CD4-positive, CD25-positive, alpha-beta regulatory T cell (primary cell): ENCODE measurements at places on chromosomes 5 and 9.

DNA sequence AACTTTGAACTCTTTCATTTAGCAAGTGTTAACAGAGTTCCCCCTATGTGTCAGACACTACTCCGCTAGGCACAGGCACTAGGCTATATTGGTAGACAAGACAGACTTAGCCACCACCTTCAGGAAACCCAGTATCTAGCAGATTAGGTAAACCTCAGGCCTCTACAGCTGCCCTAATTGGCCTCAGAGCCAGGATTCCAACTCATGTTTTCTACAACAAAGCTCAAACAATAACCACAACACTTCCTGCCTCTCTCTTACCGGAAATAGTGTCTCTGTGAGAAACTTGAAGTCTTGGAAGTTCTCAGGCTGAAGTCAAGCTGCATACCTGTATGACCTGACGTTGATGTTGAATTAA lies 116.6 kb upstream of the SLC44A1 start:
- DNase-seq: peak; percentile 10

GRCh38 chr9:73143711-73144328 lies 7.8 kb upstream of the ANXA1 start:
- DNase-seq: no peak

DNA sequence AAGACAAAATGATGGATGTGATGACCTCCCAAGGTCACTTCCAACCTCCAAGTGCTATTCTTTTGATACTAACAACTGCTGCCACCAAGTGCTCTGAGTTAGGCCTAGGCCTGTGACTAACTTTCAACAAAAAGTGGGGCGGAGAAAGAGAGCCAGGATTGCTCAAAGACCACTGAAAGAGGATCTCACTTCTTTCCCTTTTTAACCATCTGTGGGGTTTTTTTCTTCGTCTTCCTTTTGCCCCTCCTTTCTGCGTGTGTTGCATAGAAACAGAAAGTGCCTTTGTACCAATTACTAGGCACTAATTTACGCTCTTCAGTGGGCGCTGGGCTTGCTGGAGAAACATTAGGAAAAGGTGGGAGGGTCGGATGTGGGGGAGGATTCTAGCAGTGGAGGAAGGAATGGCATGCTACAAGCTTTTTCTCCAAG lies 8.0 kb downstream of the KLF9 start:
- peak; percentile 31 for DNase-seq

DNA sequence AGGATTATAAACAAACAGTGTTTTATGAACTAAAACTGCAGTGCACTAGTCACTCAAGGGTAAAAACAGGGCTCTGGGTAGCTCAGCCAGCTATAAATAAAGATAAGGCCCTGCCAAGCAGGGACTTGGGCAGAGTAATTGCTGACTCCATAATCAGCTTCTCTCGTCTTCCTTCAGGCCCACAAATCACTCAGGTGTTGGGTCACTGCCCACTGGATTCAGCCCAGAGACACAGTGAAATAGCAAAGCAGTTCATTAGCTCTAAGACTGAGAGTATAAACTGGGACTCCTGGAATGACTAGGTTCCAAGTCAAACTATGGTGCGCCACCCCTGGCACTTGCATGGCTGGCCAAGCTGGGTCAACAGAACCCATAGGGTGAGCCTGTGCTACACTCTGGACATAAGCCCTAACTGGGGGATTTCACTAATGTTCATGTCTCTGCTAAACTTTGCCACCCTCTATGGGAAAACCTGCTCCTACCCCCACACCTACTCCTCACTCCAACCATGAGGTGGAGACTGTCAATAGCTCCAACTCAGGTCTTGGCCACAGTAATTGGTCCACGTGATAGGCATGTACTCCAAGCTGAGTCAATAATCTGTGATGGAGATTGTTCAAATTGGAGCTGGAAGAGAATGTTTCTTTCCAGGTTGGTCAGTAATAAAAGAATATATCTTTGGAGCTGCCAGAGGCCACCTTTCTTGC lies 158.5 kb downstream of the SLIT3 start:
- no peak for DNase-seq

DNA sequence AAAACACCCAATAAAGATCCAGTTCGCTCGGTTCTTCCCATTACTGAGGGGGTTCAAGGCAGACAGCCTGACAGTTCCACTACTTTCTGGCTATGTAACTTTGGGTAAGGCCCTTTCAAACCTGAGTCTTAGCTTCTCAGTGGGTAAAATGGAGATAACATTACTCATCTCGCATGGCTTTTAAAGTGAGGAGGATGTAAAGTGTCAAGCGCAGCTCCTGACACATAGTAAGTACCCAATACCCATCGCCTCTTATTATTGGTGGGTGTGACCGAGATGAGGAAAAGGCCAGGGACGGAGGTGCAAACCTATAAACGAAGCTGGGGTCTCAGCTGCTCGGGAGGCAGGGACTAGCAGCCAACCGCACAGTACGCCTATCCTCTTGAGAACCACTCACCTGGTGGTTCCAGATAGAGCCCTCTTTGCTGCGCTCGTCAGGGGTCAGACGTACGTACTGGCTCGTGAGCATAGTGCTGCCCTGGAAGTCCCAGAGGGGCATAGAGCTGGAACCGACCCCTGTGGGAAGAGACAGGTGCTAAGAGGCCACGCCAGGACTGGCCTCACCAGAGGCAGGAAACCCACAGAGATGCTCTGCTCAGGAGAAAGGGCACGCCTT lies 584 bp downstream of the LMAN2 start:
- DNase-seq: peak; percentile 20

- no peak for DNase-seq
Measured at GRCh38 chr9:108182950-108183381, 672.8 kb downstream of the ACTL7B start.

GRCh38 chr9:37163299-37163698 lies 42.9 kb downstream of the ZCCHC7 start:
- DNase-seq: no peak

DNA sequence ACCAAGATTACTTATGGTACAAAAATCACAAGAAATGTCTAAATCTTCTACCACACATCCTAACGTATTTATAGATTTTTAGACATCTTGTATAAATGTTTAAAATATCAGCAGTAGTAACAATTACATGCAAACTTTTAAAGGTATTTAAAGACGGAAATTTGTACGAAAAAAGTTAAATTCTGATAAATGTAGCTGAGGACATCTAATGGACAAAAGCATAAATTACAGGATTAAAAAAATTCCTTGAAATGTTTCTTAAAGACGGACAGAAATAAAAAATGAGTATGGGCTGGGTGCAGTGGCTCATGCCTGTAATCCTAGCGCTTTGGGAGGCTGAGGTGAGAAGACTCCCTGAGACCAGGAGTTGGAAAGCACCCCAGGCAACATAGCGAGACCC lies 15.8 kb downstream of the ERCC8 start:
- DNase-seq: no peak

DNA sequence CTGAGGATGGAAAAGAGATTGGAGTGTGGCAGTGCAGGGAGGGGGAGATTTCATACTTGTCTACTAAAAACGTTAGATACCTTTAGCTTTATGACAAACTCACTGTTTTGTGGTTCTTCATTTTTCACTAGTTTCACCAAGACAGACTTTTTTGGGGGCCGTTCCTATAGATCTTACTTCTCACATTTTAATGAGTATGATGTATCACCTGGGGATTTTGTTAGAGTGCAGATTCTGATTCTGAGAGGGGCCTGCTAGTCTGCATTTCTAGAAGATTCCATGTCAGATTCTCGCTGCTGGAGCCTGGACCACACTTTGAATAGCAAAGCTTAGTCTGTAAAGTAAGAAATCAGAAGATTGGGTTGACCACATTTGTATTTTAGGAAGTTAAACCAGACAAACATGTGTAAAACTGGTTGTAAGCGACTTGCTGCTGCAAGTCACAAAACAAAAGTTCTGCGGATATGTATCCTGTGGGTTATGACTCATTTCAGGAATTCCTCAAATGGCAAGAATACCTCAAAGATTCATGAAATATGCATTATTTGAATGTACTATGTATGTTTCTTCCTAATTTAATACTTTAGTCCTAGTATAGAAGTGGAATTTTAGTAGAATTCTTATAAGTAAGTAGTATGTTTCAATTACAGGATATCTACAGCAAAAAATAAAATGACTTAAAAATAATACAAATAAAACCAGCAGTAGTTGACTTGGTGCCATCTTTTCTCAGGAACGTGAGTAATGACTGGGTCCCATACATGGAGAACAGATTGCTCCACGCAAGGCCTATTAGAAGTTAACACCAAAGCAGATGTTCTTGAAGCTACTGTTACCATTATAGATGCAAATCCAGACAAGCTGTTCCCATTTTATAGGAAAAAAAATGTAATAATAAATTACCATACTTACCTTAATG lies 27.8 kb downstream of the NFIL3 start:
- DNase-seq: no peak

DNA sequence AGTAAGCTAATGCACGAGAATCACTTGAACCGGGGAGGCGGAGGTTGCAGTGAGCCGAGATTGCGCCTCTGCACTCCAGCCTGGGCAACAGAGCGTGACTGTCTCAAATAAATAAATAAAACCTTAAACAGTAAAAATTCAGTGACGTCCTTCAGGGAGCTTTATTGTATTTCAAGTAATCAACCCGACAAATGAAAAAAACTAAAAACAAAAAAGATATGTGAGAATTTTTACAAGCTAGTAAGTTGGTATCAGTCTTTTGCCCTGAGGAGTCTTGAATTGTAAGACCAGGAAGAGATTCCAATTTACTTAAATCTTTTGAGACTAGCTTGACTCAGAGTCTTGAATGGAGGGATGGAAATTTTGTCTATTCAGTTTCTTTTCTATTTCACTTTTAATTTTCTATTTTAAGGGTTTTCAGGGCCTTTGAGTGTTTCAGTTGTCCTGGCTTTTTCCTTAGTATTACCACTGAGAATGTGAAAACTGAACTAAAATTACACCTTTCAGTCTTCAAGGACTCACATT lies 126.0 kb upstream of the DHFR start:
- DNase-seq: no peak

DNA sequence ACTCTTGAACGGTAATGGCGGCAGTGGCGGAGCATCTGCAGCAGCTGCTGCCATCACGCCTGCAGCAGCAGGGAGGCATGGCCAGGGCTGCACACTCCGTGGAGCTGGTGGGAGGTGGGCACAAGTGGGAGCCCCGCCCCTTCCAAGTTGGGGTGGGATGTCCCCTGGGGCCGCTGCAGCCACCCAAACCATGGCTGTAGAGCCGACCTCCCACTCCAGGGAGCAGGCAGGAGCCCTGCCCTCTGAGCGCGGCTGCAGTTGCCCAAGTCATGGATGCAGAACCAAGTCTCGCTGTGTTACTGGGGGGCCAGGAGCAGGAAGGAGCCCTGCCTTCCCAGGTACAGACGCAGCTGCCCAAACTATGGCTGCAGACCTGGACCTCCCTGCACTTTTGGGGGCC lies 215.3 kb upstream of the VLDLR start:
- DNase-seq: no peak

- DNase-seq: no peak
Measured at GRCh38 chr5:106017243-106017857, 1653.4 kb downstream of the EFNA5 start.
